Glutamatergic neuron (in vitro differentiated cells): ENCODE measurements at places on chromosomes 1 and 21. TPM values are rescaled to one million over a fixed set of nuclear protein-coding genes. Genes with fewer than 3 reads are reported as not detected.
A peak's percentile ranks its signal among the peaks of the same experiment; 100 is the strongest.

DNA sequence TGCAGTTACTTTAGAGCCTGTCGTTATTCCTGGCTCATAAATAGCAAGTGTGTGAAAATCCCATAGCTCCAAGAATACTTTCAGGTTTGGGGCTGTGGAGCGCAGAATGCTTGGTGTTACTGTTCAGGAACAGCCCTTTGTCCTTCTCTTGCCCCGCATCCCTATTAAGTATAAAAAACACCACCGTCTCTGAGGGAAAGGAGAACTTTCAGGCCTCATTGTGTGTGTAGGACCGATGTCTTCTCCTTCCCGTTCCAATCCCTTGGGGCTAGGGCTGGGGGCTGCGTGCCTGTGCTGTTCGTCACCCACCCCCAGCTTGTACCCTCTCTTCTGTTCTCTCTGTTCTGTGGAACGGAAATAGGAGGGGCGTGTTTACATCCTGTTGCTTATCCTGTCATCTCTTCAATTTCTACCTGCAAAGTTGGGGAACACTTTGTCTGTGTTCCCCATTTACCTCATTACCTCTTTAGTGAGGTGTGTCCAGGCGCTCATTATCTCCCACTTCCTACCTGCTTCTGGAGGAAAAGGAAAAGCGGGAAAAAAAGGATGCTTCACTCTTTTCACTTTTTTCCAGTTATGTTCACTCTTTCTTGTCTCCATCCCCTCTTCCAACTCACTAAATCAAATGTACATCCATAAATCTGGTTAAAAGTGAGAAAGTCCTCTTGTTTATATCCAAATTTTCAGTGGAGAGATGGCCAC, 788 bp upstream of the TXNIP start:
- peak overlapping the region; percentile 98 for H3K27ac ChIP-seq
- H3K36me3 ChIP-seq = peaks cover 28% of the 10 kb centered on the region
- H3K4me3 ChIP-seq = peak overlapping the region; percentile 99
- DNase-seq = peak; percentile 31
- H3K4me1 ChIP-seq = peaks cover 28% of the 10 kb centered on the region
- peaks cover 7% of the 10 kb centered on the region for H3K27me3 ChIP-seq

DNA sequence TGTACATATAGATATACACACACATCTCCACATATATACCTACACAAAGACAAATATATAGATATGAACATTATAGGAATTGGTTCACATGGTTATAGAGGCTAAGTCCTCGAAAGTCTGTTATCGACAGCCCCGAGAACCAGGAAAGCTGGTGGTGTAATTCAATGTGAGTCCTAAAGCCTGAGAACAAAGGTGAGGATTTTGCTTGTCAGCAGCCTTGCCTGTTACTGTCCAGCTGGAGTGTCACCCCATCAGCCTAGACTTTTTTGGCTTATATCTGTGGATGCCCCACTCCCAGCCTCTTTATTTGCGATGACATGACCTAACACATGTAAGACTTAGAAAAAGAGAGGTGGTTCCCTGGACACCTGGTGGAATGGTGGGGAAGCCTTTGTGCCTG, 97.0 kb downstream of the GIPC2 start:
- no peaks in the 10 kb centered on the region for H3K36me3 ChIP-seq
- H3K4me3 ChIP-seq = no peak overlapping the region
- no peak for DNase-seq

DNA sequence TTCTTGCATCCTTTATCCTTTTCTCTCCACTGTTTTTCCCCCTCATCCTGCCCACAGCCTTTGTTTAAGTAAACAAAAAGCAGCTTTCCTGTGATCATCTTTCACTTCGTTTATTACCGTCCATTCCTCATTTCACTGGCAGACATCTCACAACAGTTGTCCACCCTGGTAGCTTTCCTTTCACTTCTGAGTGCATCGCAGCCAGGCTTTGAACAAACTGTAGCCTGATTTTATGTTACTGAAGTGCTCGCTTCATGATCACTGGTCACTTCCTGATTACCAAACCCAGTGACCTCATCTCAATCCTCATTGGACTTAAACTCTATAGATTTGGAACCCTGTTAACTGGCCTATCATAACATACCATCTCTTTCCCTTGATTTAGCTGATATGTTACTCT, 67.7 kb downstream of the SDCCAG8 start:
- H3K27ac ChIP-seq = no peak overlapping the region
- H3K4me1 ChIP-seq = no peaks in the 10 kb centered on the region
- H3K4me3 ChIP-seq = no peak overlapping the region
- H3K27me3 ChIP-seq = no peaks in the 10 kb centered on the region
- no peaks in the 10 kb centered on the region for H3K36me3 ChIP-seq

GRCh38 chr1:85363521-85363920, 87.1 kb upstream of the BCL10 start:
- DNase-seq = no peak
- H3K27me3 ChIP-seq = no peaks in the 10 kb centered on the region
- H3K36me3 ChIP-seq = no peaks in the 10 kb centered on the region
- no peak overlapping the region for H3K27ac ChIP-seq

GRCh38 chr1:201185527-201186128, 5.0 kb upstream of the IGFN1 start:
- no peak overlapping the region for H3K4me3 ChIP-seq
- no peak overlapping the region for H3K27ac ChIP-seq
- no peak for DNase-seq
- peaks cover 14% of the 10 kb centered on the region for H3K4me1 ChIP-seq
- peaks cover 7% of the 10 kb centered on the region for H3K27me3 ChIP-seq

The MCOLN2 gene
- not detected for total RNA-seq

- H3K27me3 ChIP-seq = no peaks in the 10 kb centered on the region
- DNase-seq = no peak
- H3K4me1 ChIP-seq = peaks cover 4% of the 10 kb centered on the region
- no peak overlapping the region for H3K4me3 ChIP-seq
Measured at GRCh38 chr1:110768605-110769004, 93.9 kb upstream of the KCNA3 start.

GRCh38 chr1:54996869-54997710, 1.6 kb upstream of the BSND start:
- H3K4me1 ChIP-seq = no peaks in the 10 kb centered on the region
- DNase-seq = peak; percentile 36
- H3K36me3 ChIP-seq = no peaks in the 10 kb centered on the region
- H3K4me3 ChIP-seq = peak overlapping the region; percentile 60
- no peak overlapping the region for H3K27ac ChIP-seq
- H3K27me3 ChIP-seq = peaks cover 17% of the 10 kb centered on the region

GRCh38 chr1:115768549-115768948, at the start of gene CASQ2:
TSS of gene CASQ2 (minus strand) at chr1:115768714. CDS start at chr1:115768541, 173 bp downstream.
- H3K4me1 ChIP-seq = peaks cover 24% of the 10 kb centered on the region
- H3K36me3 ChIP-seq = no peaks in the 10 kb centered on the region
- H3K27ac ChIP-seq = peak within 1 kb of the TSS; percentile 4
- H3K4me3 ChIP-seq = no peak within 1 kb of the TSS

The CD5L gene
- not detected for total RNA-seq

- DNase-seq = no peak
- H3K36me3 ChIP-seq = no peaks in the 10 kb centered on the region
- peaks cover 15% of the 10 kb centered on the region for H3K27me3 ChIP-seq
- no peak overlapping the region for H3K4me3 ChIP-seq
- H3K27ac ChIP-seq = no peak overlapping the region
- no peaks in the 10 kb centered on the region for H3K4me1 ChIP-seq
Measured at GRCh38 chr1:6465461-6466005, 440 bp downstream of the TNFRSF25 start.

DNA sequence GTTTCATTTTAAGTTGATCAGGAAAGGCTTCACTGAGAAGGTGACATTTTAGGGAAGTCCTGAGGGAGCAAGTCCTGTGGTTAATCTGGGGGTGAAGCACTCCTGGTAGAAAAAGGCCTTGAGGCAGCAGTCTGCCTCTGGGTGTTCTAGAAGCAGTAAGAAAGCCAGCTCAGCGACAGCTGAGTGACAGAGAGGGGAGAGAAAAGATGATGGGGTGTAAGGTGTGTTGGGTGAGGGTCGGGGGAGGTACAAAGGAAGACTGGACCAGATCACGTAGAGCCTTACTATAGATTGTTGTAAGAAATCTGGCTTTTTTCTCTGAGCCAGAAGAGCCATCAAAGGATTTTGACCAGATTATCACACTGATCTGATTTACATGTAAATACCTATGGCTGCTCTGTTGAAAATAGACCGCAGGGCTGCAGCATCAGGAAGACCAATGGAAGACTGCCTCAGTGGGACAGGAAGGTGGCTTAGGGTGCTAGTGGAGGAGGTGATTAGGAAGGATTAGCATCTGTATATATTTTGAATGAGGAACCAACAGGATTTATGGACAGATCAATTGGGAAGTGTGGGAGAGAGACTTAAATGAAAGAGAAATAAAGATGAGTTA, 131.2 kb downstream of the CDC7 start:
- no peaks in the 10 kb centered on the region for H3K36me3 ChIP-seq
- no peak overlapping the region for H3K27ac ChIP-seq
- no peaks in the 10 kb centered on the region for H3K4me1 ChIP-seq
- peaks cover 3% of the 10 kb centered on the region for H3K27me3 ChIP-seq

The GBP7 gene
- total RNA-seq = not detected

DNA sequence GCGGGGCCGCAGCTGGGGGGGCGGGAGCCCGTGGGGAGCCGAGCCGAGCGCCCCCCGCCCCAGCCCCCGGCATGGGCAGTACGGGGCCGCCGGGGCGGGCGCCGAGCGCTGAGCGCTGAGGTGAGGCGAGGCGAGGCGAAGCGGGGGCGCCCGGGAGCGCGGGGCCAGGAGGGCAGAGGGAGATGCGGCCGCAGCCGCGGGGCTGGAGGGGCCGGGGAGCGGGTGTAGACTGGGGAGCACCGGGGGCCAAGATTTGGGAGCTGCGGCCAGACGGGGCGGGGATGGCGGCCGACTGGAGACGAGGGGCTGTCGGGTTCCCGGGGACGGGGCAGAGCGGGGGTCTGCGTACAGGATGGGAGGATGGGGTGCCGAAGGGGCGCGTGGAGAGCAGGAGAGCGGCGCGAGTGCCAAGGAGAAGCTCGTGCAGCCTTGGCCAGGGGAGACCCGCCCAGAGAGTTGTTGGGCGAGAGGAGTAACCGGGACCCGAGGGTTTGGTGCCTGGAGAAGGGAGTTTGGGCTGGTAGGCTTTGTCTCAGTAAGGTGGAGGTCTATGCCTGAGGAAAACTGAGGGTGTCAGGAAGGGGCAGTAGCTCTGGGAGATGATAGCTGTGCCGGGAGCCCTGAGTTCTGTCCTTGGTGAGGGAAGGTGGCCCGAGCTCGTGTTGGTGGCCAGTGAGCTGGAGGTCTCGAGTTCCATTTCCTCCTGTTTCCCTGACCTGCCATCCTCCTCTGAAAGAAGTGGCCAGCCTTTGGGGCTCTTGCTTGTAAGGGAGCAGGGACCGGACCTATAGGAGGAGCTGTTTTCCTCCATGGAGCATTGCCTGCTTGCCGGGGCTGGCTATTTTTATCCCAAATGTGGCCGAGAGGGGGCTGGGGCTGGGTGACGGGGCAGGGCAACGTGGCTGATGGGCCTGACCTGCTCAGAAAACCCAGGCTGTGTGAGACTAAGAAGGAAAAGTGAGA, 539 bp downstream of the ATP8B2 start:
- H3K27ac ChIP-seq = peak overlapping the region; percentile 94
- H3K36me3 ChIP-seq = peaks cover 3% of the 10 kb centered on the region
- peak overlapping the region; percentile 94 for H3K4me3 ChIP-seq
- H3K4me1 ChIP-seq = peaks cover 29% of the 10 kb centered on the region

The TRIM45 gene
- 6.7 TPM for total RNA-seq
